HT1080 (cell line): ENCODE measurements at places on chromosomes 5 and 9.

GRCh38 chr9:106941916-106942315, 79.0 kb downstream of the ZNF462 start:
- DNase-seq = no peak

GRCh38 chr9:31606678-31607077, 777.8 kb upstream of the ACO1 start:
- no peak for DNase-seq

- DNase-seq = no peak
Measured at GRCh38 chr5:124797665-124798087, 51.2 kb upstream of the ZNF608 start.

DNA sequence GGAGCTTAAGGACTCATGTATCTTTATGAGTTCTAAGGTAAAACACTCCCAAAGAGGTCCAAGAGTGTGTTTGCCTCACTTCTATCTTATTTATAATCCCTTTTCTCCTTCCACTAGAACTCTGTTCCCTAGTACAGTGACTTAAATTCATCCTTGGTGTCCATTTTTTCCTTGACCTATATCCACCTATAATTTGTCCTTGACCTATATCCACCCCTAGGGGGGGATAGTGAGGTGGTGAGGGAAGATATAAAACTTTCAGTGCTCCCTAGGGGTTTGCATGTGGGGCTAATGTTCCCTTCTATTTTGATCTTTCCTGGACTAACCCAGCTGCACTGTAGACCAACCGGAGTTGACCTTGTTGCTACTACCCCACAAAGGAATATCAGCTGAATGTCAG, 83.5 kb upstream of the GNAQ start:
- peak; percentile 30 for DNase-seq

DNA sequence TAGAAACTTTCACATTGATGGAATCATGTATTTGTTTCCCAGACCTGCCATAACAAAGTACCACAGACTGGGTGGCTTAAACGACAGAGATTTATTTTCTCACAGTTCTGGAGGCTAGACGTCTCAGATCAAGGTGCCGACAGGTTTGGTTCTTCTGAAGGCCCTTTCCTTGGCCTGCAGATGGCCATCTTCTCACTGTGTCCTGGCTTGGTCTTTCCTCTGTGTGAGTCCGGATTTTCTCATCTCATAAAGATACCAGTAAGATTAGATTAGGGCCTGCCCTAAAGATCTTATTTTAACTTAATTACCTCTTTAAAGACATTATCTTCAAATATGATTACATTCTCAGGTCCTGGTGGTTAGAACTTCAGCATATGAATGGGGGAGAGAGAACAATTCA, 5.8 kb downstream of the USP20 start:
- no peak for DNase-seq

DNA sequence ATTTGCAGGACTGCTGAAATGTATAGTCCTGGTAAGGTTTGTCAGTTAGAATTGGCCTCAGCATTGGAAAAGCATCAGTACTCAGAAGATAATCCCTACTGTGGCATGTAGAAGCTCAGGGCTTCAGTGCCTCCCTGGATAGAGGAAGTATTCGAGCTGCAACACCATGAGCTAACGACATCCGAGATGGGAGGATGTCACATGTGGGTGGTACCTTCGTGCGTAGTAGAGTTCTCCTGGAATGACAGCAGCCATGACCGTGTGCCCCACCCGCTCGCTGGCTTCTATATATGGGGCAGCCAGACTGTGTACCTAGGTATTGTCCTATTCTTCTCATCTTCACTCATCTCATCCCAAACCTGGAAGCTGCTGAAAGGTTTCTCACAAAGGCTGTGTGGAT, 345.8 kb upstream of the KLF9 start:
- no peak for DNase-seq

GRCh38 chr9:34898846-34899245, 59.2 kb upstream of the PHF24 start:
- no peak for DNase-seq

- DNase-seq = no peak
Measured at GRCh38 chr5:749101-749670, 35.3 kb downstream of the ZDHHC11B start.

DNA sequence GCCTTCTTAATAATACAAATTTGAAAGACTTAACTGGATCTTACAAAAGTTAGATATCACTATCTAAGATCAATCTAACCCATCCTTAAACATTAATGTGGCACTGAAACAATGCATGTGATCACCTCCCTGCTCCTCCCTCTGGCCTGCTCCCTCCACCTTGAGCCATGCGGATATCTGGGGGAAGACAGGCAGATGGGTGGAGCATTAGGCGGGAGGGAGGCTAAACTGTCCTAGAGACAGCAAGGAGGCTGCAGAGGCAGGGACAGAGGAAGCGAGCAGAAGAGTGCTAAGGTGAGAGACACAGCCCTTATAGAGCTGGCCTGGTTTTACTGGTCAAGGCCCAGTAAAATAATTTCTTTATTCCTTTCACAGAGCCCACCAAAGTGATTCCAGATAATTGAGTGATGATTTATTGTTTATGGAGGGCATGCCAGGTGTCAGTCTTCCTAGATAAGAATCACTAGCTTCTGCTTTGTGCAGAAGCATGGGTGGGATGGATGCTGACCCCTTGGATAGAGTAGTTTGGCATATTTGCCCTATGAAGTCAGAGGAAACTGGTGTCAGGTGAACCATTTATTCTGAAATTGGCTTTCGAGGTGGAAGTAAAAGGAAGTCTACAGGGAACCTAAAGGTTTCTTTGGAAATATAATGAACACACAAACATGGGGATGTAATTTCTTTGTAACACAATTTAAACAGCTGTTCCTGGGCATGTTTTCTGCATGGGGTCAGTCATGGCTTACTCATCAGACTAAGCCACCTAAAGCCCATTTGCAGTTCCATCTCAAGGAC, 188.3 kb downstream of the GNAQ start:
- DNase-seq = no peak

GRCh38 chr5:138402640-138403039, 36.2 kb upstream of the REEP2 start:
- no peak for DNase-seq

DNA sequence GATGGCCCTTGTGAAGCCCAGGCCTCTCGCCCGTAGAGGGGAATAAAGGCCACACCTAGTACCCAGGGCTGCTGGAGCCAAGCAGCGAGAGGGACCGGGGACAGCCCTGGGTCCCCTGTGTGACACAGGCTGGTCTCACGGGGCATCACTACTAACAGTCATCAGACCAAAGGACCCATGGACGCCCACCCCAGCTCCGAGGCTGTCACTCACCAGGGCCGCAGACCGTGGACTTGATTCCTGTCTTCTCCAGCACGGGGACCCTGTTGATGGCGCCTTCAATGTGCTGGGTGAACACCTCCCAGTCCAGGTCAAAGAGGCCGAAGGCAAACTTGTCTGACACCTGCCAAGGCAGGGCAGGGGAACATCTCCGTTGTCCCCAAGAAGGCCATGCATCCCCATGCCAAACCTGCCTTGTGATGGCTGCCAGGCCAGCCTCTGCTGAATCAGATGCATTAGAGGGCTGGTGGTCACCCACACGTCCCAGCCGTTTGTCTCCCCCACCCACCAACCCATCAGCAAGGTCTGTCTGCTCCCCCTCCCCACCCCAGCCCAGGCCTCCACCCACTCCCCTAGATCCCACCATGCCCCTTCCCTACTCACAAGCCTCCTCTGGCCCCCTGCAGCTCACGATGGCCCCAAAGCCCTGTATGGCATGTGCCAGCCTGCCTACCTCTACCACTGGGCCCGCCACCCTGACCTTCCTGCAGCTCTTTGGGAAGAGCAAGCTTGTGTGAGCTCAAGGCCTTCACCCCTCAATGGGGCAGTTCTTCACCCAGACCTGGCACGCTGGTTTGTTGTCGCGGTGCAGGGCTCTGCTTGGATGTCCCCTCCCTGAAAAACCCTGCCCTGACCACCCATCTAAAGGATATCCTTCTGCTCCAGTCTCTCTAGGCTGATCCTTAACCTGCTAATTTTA, 20.8 kb downstream of the SARDH start:
- no peak for DNase-seq

- DNase-seq = no peak
Measured at GRCh38 chr9:116662646-116663310, 24.3 kb upstream of the TRIM32 start.

DNA sequence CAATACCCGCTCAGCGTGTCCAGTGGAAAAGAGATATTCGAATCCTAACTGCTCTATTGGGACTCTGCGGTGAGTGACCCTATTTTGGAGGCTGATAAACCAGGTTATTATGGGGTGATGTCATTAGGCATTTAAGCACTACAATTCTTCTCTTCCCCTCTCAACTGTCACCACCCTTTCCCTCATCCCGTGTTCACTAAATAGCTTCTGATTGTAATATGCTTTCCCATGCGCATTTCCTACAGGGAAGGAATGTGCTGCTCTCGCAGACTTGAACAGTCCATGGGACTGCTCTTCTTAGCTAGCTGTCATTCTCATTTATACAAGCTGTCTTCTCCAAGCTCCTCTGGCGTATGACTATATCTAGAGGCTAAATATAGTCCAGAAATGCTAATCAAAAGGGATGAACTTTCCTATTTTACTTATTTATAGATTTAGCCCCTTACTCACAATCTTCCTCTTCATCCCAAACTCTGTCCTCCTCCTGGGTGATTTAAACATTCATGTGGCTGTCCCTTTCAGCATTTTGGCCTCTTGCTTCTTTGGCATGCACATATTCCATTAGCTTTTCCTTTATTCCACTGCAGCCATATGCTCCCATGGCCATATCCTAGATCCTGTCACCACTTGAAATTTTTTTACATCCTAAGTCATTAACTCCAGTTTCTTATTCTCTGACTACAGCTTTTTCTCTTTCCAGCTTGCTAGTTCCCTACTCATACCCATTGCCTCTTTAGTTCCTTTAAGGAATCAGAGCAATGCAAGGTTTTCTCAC, 39.6 kb upstream of the CSNK1G3 start:
- no peak for DNase-seq

GRCh38 chr9:99866398-99866797, 40.1 kb upstream of the STX17 start:
- DNase-seq = no peak

- no peak for DNase-seq
Measured at GRCh38 chr9:89465001-89465451, 32.9 kb downstream of the SEMA4D start.

DNA sequence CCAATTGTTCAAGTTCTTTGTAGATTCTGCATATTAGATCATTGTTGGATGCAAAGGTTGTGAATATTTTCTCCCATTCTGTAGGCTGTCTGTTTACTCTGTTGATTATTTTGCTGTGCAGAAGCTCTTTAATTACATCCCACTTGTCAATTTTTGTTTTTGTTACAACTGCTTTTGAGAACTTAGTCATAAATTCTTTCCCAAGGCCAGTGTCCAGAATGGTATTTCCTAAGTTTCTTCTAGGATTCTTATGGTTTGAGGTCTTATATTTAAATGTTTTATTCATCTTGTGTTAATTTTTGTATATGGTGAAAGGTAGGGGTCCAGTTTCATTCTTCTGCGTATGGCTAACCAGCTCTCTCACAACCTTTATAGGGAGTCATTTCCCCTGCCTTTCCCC, 116.5 kb downstream of the CPLANE1 start:
- no peak for DNase-seq

GRCh38 chr9:35342221-35342958, 147.5 kb upstream of the RUSC2 start:
- DNase-seq = no peak

- DNase-seq = no peak
Measured at GRCh38 chr5:23234197-23234596, 273.2 kb upstream of the PRDM9 start.

DNA sequence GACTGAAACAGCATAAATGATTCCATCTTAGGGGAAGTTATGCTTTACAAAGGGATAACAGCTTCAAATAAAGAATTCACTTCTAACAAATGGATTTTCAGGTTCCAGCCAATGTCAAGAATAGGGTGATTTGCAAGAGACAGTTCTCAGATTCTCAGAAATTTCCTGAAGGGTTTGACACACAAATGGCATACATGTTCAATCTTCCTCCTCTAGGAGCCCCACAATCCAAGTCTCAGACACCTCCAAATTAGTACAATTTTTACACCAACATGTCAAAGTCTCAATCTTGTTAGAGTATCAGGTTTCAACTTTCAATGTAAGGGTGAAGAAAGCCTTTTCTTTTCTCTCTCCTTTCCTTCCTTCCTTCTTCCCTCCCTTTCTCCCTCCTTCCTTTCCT, 996.6 kb downstream of the TLE1 start:
- DNase-seq = no peak

DNA sequence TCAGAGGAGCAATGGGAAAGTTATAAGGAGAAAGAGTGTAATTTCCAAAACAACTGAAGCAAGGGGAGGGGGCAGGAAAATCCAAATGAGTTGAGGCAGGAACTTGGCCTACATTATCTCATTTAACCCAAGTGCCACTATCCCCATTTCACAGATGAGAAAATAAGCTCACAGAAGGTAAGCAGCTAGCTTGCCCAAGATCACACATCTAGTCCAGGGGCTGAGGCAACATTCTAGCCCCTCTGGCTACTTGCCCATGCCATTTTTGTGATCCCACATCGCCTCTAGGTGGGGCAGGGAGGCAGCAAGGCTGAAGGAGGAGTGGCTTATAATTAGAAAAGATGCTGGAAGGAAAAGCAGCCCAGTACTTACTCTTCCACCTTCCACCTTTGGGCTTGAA, 2.6 kb upstream of the PSIP1 start:
- peak; percentile 29 for DNase-seq

GRCh38 chr5:138565100-138565821, 9.9 kb downstream of the HSPA9 start:
- DNase-seq = no peak

- no peak for DNase-seq
Measured at GRCh38 chr5:109161914-109162683, 247.7 kb downstream of the PJA2 start.

GRCh38 chr9:114339130-114339908, 9.7 kb downstream of the ORM2 start:
- DNase-seq = peak; percentile 56

GRCh38 chr9:79976257-79977073, 404.7 kb downstream of the TLE4 start:
- DNase-seq = no peak

DNA sequence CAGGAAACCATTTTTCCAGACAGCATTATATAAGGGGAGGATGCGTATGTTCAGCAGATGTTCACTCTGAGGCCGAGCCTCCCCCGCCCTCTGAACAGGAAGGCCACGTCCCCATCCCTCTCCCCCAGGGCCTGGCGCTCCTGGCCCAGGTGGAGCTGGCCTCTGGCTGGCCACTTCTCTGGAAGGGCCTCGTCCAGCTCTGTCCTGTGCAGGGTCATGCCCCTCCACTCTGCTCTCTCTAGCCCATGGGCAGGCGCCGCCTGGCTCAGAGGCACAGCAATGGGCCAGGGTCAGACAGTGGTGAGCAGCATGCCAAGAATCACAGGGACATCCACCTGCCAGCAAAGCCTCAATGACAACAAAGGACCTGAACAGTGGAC, 34.2 kb downstream of the ADAMTS2 start:
- no peak for DNase-seq

DNA sequence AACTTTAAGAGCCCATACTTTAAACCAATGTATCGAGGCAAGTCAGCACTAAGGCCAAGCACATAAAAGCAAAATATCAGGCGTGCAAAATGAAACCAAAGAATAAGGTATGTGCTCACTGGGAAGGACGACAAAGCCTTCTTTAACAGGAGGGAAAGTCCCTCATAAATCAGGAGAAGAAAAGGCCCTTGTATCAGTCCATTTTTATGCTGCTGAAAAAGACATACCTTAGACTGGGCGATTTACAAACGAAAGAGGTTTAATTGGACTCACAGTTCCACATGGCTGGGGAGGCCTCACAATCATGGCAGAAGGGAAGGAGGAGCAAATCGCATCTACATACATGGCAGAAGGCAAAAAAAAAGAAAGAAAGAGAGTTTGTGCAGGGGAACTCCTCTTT, 68.9 kb downstream of the UBE2QL1 start:
- no peak for DNase-seq
